Foreskin melanocyte (primary cell): ENCODE measurements at places on chromosomes 3 and 15.
A peak's percentile ranks its signal among the peaks of the same experiment; 100 is the strongest.

GRCh38 chr3:177484926-177485325 lies 287.6 kb upstream of the TBL1XR1 start:
- no peak for DNase-seq

- DNase-seq: no peak
These were observed 971 bp downstream of the C3orf22 start for GRCh38 chr3:126557761-126558160.

GRCh38 chr3:121916189-121916588 lies 22.0 kb downstream of the SLC15A2 start:
- DNase-seq: no peak

- no peak for DNase-seq
These were observed 174.2 kb downstream of the PDE8A start for GRCh38 chr15:85155857-85156256.

GRCh38 chr3:58052373-58053273 lies 44.4 kb downstream of the FLNB start:
- DNase-seq: peak; percentile 56

GRCh38 chr15:96037584-96037983 lies 292.9 kb upstream of the NR2F2 start:
- no peak for DNase-seq

GRCh38 chr3:36405190-36405589 lies 24.9 kb downstream of the STAC start:
- no peak for DNase-seq

GRCh38 chr3:16896820-16897219 lies 12.1 kb downstream of the PLCL2 start:
- DNase-seq: no peak

DNA sequence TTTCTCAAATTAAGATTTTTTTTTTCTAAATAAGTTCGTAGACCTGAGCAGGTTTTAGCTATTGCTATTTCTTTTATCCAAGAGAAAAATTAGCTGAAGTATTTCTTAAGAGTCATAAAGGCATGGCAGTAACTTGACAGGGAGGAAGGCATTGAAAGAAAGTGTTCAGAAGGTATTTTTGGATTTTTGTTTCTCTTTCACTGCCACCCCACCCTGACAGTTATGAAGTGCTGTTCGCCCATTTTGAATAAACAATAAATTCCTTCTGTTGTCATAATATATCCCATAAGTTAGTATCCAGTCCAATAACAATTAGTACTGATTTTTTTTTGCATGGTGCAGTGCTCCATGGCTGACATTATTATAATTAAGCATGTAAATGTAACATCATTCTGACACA lies 363.0 kb downstream of the NR2F2 start:
- no peak for DNase-seq

DNA sequence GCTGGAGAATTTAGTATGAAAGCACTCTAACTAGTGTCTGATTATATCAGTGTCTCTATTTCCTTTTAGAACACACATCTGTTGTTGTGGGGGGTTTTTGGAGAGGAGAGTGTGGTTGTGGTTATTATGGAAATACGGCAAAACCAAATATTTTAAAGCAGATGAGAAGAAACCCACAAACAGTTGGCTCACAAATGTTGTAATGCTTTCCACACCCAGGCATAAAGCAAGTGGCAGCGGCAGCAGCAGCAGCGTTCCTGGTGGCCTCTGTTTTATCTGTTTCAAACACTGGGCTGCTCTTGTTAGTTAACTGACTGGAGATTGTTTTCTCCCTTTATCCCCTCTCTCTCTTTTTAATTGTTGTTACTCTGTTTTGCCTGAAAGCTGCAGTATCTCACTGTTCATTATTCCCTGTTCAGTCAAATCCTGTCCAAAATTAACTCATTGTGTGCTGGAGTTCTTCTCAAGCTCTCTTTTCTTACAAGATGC lies 1045.5 kb upstream of the NR2F2 start:
- DNase-seq: no peak

- DNase-seq: no peak
These were observed 17.4 kb upstream of the SUSD5 start for GRCh38 chr3:33236005-33236404.

GRCh38 chr15:57401546-57401945 lies 25.2 kb downstream of the CGNL1 start:
- DNase-seq: no peak

DNA sequence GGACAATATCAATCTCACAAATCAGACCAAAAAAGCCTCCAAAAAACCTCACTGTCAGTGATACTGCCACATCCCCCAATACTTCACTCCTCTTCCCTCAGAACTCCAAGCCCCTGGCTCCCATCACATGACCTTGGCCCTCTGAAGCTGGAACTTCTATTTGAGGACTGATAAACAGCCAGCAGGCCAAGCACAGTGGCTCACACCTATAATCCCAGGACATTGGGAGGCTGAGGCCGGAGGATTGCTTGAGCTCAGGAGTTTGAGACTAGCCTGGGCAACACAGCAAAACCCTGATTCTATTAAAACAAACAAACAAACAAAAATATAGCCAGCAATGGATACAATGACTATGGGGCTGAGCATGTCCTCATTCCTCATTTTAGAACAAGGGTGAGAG lies 55.2 kb downstream of the MAP4 start:
- no peak for DNase-seq

DNA sequence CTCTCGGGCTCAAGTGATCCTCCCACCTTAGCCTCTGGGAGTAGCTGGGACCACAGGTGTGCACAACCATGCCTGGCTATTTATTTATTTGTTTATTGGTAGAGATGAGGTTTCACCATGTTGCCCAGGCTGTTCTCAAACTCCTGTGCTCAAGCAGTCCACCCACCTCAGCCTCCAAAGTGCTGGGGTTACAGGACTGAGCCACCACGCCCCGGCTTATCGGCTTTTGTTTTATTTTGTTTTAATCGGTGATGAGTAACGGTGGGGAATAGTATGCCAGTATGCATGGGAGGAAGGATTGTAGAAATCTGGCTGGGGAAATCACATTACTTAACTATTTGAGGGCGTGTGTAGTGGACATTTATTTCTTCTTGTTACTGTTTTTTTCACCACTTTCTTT lies 451.0 kb upstream of the GOLIM4 start:
- DNase-seq: no peak

DNA sequence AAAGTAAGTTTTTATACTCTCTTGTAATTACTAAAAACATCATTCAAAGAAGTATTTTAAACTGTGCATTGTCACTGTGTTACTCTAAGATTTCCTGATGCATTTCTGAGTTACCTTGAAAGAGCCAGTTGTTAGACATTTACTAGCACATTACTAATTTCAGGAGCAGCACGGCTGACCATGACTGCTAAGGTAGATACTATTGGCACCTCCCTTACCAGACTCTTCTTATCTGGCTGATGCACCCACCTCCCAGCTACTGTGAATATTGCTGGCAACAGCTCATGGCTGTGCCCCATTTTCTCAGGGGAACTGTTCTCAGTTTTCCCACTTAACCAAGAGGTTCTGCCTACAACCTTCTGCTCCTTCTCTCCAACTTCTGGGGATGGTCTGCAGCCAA lies 29.4 kb downstream of the COL6A5 start:
- no peak for DNase-seq

DNA sequence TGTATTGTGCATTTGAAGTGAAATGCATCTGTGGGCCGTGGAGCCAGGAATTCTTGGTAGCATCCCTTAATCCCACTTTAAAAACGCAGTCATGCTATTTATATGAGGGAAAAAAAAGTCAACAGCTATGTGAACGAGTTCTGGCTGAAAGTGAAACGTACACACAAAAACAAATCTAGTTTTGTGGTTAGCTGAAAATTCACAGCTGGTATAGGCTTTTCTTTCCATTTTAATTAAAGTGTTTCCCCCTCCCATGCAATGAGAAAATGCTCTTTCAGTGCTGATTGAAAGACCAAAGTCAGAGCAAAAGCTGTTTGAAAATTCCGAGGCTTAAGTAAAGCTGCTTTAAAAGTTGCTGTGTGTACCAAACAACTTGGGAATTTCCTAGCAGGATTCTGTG lies 297.4 kb downstream of the PLCL2 start:
- DNase-seq: no peak

- DNase-seq: no peak
These were observed 67.5 kb downstream of the SPRED1 start for GRCh38 chr15:38320181-38320580.

DNA sequence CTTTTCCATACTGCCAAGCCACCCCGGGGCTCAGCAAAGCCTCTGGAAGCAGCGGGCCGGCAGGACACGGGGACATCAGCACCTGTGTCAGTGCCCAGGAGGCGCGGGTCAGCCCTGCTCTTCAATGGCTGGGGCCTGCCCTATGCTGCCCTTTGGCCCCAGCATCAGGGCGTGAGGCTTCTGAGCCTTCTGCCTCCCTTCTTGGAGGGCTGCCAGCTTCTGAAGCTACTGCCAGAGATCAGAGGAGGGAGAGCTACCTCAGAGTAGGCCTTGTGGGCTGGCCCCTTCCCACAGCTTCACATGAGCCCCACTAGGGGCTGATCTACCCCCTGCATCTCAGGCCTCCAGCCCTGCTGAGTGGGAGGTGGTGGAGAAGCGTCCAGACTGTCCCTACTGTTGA lies 13.0 kb upstream of the TMEM115 start:
- no peak for DNase-seq

DNA sequence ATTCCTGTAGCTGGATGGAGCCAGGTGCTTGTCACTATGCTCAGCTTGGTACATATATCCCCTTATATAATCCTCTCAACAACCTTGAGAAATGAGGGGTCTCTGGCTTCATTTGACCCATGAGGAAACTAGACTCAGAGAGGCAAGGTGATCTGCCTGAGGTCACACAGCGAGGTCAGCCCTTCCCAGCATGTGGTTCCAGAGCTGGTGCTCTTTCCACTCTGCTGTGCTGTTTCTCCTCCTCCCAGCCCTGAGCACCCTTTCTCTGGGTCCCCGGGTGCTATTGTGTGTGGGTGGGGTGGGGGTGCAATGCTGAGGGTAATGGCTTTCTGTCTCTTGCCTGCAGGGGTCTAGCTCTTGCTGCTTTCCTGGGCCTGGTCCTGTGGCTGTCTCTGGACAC lies 19.3 kb downstream of the SLC28A1 start:
- no peak for DNase-seq

GRCh38 chr3:52836986-52837385 lies 2.2 kb upstream of the MUSTN1 start:
- DNase-seq: no peak

DNA sequence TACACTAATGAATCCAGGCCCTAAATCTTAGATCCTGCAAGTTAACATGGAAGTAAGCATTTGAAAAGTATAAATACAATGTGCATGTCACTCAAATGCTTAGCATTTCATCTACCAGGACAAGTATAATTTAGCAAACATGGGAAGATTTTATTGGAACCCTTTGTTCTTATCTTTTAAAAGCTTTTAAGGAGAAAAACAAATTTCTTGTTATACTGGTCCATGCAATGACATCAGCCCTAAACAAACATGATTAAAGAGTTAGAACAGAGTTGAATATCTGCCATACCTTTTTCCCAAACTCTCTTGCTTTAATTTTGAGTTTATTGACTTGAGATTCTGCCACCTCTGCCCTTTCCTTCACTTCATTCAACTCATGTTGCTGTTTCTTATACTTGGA lies 87.0 kb downstream of the HHLA2 start:
- no peak for DNase-seq

DNA sequence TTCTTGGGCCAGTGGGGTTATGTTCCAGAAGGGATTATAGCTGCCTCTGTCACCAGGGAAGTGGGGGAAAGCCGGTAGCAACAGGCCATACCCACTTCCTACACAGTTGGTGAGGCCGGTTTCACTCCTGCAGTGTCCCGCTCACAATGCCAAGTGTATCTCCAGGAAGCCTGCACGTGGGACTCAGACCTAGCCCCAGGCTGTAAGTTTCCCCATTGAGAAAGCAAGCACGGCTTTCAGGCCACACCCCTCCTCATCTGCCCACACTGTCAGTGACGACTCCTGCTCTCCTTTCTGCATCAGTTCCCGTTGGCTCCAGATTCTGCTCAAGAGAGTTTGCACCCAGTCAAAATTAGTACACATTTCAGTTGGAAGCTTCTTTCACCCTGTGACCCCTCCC lies 51.6 kb upstream of the CPOX start:
- peak; percentile 60 for DNase-seq

- no peak for DNase-seq
These were observed 242.6 kb downstream of the PTPRG start for GRCh38 chr3:61803983-61804382.

DNA sequence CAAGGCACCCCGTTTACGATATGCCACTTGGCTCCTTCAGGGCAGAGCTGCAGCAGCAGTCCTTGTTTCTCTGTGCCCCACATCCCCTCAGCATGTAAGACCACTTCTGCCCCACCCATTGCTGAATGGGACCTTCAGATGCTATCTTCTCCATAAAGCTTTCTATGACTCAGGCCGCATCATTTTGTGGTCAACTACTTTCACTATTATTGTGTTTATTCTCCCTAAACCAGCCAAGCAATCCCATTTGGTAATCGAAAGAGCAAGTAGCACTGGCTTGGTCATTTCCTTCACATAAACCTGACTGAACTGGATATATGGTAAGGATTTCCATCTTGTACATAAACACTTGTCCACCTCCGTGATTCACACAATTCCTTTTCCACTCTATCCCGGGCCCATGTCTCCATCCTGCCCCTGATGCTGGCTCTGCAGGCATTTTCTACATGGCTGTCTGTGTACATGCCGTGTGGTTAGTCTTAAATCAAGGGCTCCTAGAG lies 25.7 kb downstream of the LIPC start:
- DNase-seq: no peak
